ENCODE measurements at places on chromosomes 6 and 20. TPM values are rescaled to one million over a fixed set of nuclear protein-coding genes. Genes with fewer than 3 reads are reported as not detected.
A peak's percentile ranks its signal among the peaks of the same experiment; 100 is the strongest.

- H3K36me3 ChIP-seq = peaks cover 1% of the 10 kb centered on the region
- DNase-seq = no peak
- H3K4me3 ChIP-seq = no peak overlapping the region
- no peak overlapping the region for H3K27ac ChIP-seq
- no peaks in the 10 kb centered on the region for H3K27me3 ChIP-seq
Measured at GRCh38 chr6:107509506-107509905, 19.6 kb downstream of the SOBP start.

GRCh38 chr6:8108031-8108660, 5.8 kb upstream of the EEF1E1 start:
- H3K4me3 ChIP-seq = no peak overlapping the region
- H3K36me3 ChIP-seq = no peaks in the 10 kb centered on the region
- no peaks in the 10 kb centered on the region for H3K27me3 ChIP-seq
- DNase-seq = no peak

DNA sequence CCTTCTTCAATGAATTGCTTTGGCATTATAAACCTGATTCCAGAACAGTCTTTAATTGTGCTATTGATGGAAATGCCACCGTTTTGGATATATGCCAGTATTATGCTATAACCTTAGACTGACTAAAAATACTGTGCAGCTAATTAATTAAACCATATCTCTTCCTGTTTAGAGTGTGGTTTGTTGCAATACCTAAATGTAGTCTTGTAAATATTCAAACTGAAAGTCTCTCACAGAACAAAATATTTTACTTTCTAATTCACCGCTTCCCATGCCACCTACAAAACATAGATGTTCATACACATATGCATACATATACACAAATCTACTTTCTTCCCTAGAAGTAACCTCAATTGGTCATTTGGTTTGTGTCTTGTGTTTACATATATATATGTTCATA, 126.6 kb downstream of the SIM1 start:
- no peaks in the 10 kb centered on the region for H3K4me1 ChIP-seq
- no peaks in the 10 kb centered on the region for H3K36me3 ChIP-seq
- no peaks in the 10 kb centered on the region for H3K27me3 ChIP-seq
- no peak overlapping the region for H3K4me3 ChIP-seq

DNA sequence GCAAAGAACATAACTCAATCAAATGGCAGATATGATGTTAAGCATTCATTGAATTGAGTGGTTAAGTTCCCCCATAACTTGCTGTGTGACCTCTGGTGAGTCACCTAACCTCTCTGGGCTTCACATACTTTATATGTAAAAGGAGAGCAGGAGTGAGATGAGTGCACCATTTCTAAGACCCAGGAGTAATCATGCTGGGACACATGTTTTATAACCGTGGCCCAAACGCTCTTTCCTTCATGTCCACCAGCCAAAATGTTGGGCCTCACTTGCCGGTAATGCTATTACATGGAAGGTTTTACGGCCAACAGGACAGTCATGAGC, 40.3 kb upstream of the CCDC167 start:
- no peaks in the 10 kb centered on the region for H3K36me3 ChIP-seq
- H3K4me3 ChIP-seq = no peak overlapping the region
- no peak for DNase-seq
- peaks cover 5% of the 10 kb centered on the region for H3K4me1 ChIP-seq
- no peak overlapping the region for H3K27ac ChIP-seq

DNA sequence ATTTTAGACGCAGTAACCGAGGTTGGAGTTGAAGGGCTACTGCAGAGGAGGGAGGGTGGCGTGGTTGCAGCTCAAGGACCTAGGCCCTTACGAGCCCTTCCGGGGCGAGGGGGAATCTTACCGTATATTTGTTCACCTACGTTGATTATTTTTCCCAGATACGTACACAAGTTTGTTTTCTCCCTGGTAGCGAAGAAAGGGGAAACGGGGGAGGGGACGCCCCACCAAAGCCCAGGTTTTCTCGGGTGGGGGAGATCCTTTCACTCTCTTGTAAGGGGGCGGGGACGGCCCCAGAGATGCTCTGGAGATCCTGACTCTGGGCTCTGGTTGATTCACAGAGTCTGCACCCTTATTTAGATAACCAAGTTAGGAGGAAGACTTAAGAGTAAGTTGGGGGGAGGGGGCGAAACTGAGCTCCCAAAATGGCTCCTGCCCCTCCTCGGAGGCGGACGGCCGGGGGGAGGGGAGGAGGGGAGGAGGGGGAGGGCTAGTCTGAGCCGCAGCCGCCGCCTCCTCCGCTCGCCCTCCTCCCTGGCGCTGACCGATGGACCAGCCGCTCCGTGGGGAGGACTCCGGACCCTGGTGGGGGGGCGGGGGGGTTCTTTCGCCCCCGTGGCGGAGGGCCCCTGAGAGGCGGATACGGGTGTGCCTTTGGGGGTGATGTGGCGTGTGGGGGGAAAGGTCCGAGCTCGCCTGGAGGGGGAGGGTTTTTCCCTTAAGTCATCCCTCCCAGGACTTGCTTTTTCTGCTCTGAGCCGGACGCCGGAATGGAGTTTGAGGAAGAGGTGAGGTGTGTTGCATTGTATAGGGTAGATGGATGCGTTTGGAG, 2.2 kb downstream of the BRD2 start:
- H3K27ac ChIP-seq = peak overlapping the region; percentile 93
- H3K4me3 ChIP-seq = peak overlapping the region; percentile 84
- peaks cover 43% of the 10 kb centered on the region for H3K4me1 ChIP-seq

GRCh38 chr6:70620746-70621145, 46.9 kb upstream of the SMAP1 start:
- H3K27me3 ChIP-seq = no peaks in the 10 kb centered on the region
- H3K4me3 ChIP-seq = no peak overlapping the region
- H3K4me1 ChIP-seq = no peaks in the 10 kb centered on the region
- no peaks in the 10 kb centered on the region for H3K36me3 ChIP-seq
- H3K27ac ChIP-seq = no peak overlapping the region

DNA sequence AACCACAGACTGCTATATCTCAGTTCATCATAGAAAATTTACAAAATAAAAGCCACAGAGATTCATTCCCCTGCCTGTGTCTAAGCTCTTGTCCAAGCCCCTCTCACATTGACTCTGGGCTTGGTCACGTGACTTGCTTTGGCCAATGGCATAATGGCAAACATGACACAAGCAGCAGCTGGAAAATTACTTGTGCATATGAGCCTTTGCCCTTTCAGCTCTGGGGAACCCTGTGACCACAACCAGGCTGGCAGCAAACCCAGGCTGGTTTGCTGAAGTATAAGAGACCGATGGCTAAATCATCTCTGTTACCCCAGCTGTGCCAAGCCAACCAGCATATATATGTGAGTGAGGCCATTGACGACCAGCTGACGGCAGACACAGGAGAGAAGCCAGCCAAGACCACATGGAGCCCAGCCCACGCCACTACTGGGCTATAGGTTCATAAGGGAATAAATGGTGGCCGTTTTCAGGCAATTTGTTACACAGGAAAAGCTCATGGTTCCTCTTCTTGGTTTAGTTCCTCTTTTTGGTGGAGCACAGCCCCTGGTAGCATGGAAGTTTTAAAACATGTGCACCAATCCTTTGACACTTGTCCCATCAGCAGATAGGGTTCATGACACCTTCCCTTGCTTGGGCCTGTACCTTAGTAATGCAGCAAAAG, 31.8 kb upstream of the RSPO4 start:
- no peaks in the 10 kb centered on the region for H3K4me1 ChIP-seq
- no peak overlapping the region for H3K4me3 ChIP-seq
- DNase-seq = no peak
- no peaks in the 10 kb centered on the region for H3K27me3 ChIP-seq
- H3K36me3 ChIP-seq = no peaks in the 10 kb centered on the region

GRCh38 chr6:156102129-156102528, 646.5 kb upstream of the NOX3 start:
- DNase-seq = no peak
- no peaks in the 10 kb centered on the region for H3K36me3 ChIP-seq
- H3K27ac ChIP-seq = no peak overlapping the region
- H3K4me3 ChIP-seq = no peak overlapping the region
- H3K4me1 ChIP-seq = no peaks in the 10 kb centered on the region
- H3K27me3 ChIP-seq = no peaks in the 10 kb centered on the region

DNA sequence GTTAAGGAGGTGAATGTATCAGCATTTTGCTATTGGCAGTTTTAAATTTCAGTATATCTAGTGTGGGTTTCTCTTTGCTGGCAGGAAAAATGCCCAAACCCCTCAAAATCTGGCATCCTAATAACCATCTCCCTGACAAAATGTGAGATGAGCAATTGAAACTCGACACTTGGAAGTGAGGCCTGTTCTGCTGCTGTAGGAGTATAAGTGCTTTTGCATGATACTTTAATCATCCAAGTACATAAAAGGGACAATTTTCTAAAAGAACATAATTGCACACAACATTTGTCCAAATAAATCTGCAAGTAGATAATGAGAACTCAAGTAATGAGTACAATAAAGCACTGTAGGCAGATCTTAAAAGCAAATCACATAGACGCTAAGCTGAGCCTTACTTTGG, 36.5 kb downstream of the LAMP5 start:
- H3K4me3 ChIP-seq = no peak overlapping the region
- no peaks in the 10 kb centered on the region for H3K27me3 ChIP-seq
- H3K4me1 ChIP-seq = no peaks in the 10 kb centered on the region

- H3K4me1 ChIP-seq = peaks cover 12% of the 10 kb centered on the region
- no peak overlapping the region for H3K27ac ChIP-seq
- H3K36me3 ChIP-seq = no peaks in the 10 kb centered on the region
- no peak overlapping the region for H3K4me3 ChIP-seq
- H3K27me3 ChIP-seq = peaks cover 2% of the 10 kb centered on the region
- peak; percentile 81 for DNase-seq
Measured at GRCh38 chr6:27502508-27503435, 29.9 kb upstream of the ZNF184 start.

DNA sequence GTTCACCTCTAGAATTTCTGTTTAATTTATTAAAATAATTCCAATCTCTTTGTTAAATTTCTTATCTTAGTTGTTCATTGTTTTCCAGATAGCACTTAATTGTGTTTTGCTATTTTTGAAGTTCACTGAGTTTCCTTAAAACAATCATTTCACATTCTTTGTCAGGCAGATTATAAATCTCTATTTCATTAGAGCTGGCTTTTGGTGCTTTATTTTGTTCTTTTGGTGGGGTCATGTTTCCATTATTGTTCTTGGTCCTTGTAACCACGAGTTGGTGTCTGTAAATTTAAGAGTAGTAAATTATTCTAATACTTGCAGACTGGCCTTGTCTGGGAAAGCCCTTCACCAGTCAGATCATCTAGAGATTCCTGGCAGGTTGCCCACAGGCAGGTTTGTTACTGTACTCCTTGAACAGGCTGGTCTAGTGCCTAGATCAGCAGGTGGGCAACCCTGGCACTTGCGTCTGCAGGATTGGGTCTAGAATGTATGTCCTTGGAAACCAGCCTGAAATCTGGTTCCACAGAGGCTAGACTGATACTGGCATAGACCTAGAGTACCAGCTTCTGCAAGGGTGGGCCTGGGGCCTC, 110.4 kb downstream of the ADGB start:
- no peaks in the 10 kb centered on the region for H3K36me3 ChIP-seq
- H3K4me3 ChIP-seq = no peak overlapping the region
- H3K27ac ChIP-seq = no peak overlapping the region
- no peaks in the 10 kb centered on the region for H3K4me1 ChIP-seq

DNA sequence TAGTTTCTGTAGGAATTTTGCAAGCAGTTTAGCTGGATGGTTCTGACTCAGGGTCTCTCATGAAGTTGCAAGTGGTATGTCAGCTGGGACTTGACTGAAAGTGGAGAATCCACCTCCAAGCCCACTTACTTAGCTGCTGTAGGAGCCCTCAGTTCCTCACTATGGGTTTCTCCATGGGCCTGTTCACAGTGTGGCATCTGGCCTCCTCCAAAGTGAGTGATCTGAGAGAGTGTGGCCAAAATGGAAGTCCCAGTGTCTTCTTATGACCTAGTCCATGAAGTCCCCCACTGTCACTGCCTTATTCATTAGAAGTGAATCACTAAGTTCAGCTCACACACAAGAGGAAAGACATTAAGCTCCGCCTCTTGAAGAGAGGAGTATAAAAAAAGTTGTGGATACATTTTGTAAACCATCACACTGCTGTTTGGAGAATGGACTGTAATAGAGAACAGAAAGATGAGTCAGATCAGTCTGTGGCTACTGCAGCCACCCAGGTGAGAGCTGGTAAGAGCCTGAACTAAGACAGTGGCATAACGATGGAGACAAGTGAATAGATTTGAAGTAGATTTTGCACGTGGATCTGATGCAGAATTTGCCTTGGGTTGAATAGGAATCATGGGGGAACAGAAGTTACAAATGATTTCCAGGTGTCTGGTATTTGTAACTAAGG, 4.9 kb upstream of the NELFCD start:
- H3K27ac ChIP-seq = no peak overlapping the region
- no peaks in the 10 kb centered on the region for H3K36me3 ChIP-seq
- H3K27me3 ChIP-seq = no peaks in the 10 kb centered on the region
- H3K4me1 ChIP-seq = no peaks in the 10 kb centered on the region
- no peak for DNase-seq

Gene PRKN
- 0.27 TPM for polyA plus RNA-seq

- H3K27me3 ChIP-seq = no peaks in the 10 kb centered on the region
- H3K4me3 ChIP-seq = no peak overlapping the region
- no peaks in the 10 kb centered on the region for H3K36me3 ChIP-seq
- no peaks in the 10 kb centered on the region for H3K4me1 ChIP-seq
Measured at GRCh38 chr6:31103136-31103535, 9.2 kb downstream of the C6orf15 start.

DNA sequence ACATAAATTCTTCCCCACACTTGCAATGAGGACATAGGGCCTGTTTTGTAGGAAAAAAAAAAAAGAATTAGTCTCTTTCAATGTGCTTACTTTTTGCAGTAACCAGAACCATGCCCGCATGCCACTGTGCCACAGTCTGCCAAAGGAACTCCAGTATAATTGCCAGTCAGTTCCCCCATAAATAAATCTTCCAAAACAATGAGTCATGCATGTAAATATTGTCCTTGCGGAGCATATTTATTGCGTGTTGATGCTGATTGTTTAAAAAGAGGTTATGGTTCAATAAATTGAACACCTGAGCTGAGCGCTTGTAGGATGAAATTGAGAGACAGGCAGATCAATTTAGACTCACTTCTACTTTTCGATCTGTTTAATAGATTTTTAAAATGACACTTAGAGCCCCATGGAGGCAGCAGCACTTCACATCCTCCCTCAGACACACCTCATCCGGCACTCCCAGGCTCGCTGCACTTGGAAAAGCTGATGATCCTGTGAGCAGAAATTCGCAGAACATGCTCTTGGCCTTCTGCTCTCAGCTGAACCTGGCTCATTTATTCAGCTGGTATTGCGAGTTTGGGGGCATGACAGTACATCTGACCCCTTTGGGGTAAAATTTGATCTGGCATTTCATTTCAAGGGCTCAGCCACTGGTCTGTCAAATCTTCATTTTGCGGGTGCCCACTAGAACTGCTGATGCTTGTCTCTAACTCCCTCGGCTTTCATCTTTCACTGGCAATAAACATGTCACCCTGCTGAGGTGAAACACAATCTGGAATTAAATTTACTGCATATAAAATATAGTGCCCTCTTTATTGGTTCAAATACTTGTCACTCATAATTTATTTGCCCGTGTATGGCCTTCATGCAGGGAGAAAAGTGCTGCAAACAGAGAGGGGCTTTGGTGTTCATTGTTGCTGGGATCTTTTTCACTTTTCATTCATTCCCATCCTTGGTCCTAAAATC, 371.1 kb upstream of the POU3F2 start:
- no peak overlapping the region for H3K27ac ChIP-seq
- no peak overlapping the region for H3K4me3 ChIP-seq
- no peaks in the 10 kb centered on the region for H3K27me3 ChIP-seq
- DNase-seq = no peak
- H3K36me3 ChIP-seq = no peaks in the 10 kb centered on the region

All from lung (tissue), 17 donors.